ENCODE measurements at places on chromosomes 11 and 22. TPM values are rescaled to one million over a fixed set of nuclear protein-coding genes. Genes with fewer than 3 reads are reported as not detected.

DNA sequence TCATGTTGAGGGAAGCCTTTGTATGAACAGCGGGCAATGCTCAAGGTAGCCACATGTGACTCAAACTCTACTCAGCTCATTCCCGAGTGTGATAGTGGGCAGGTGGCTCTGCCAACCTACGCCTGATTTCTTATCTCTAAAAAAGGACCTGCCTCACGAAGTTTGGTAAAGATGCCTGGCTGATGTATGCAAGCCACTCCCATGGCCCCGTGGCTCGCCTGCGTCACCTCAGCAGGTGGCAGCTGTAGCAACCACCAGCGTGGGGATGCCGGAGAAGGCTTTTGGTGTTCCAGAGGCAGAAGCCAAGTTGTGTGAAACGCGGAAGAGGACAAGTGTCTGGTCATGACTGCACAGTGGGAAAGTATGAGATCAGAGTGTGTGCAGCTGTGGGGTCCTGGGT is 5.4 kb downstream of the FADS2 start:
- no peak for DNase-seq

GRCh38 chr11:62505440-62506091 is 41.0 kb downstream of the AHNAK start:
- DNase-seq: peak; percentile 44

DNA sequence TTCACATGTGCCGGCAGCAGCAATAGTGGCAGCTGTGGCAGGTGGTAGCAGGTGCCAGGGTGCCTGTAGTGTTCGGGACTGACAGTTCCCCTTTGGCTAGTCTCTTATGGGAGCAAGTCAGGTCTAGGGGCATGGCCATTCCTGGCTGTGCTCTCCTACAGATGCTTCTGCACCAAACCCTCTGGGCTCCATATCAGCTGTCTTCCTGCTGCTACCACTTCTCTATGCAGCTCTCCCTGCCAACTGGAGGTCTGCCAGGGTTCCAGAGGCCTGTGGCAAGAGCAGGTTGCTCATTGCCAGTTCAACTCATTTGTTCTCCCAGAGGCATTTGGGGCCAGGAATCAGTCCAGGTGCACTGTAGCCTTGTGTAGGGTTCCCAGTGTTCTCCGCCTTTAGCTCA is 473.7 kb downstream of the JRKL start:
- peak; percentile 14 for DNase-seq

ENTHD1 gene
- not detected for polyA plus RNA-seq

DNA sequence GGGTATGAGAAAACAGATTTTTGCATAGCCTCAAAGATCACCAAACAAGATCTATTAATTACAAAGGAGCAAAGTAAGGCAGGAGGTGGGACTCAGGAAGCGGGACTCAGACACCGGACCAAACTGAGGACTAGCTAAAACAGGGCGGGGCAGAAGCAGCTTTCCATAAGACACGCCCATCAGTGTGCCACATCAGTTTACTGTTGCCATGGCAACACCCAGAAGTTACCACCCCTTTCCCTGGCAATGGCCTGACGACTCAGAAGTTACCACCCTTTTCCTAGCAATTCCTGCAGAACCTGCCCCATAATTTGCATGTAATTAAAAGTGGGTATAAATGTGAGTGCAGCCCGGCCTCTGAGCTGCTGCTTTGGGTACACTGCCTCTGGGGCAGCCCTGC is 173.9 kb downstream of the SHANK2 start:
- DNase-seq: no peak
